GM12892 (cell line): ENCODE measurements at places on chromosomes 12 and 14.

DNA sequence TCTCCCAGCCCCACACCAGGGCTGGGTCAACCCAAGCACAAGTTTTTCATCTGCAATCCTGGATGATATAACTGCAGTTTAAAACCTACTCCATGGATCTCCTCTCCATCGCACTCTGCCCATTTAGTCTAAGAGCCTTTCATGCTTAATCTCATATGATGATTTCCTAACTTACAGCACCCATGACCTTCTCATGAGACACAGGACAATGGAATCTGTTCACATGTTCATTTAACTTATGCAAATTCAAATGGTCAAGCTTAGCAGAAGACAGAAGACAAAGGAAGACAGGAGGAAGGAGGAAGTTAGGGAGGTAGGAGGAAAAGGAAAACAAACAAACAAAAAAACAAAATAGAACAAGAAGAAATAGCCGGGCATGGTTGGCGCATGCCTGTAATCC, 64.6 kb upstream of the PNMA1 start:
- DNase-seq: no peak

DNA sequence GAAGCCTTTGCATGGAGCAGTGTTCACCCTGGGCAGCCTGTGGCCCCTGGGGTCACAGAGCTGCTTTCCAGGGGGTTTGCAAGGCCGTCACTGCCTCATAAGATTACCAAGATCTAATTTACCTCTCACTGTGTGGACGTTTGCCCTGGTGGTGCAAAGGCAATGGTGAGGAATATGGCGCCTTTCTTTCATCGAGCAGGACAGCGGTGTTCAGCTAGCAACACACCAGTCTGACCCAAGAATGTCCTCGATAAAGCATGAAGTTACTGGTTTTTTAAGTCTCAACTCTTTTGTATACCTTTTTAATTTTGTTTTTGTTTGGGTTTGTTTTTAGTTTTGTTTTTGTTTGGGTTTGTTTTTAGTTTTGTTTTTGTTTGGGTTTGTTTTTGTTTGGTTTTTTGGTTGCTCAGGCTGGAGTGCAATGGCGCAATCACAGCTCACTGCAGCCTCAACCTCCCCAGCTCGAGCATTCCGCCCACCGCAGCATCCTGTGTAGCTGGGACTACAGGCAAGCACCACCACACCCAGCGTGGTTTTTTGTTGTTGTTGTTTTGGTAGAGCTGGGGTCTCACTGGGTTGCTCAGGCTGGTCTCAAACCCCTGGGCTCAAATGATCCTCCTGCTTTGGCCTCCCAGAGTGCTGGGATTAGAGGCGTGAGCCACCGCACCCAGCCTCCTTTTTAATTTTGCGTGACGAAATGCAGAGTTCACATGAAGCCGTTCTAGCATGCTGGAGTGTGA, 57.9 kb downstream of the PPP2R5C start:
- no peak for DNase-seq

GRCh38 chr14:67050896-67051295, 138.3 kb upstream of the GARIN2 start:
- DNase-seq: no peak

- DNase-seq: no peak
Observed at GRCh38 chr12:97555547-97556187, 93.1 kb downstream of the RMST start.

- no peak for DNase-seq
Observed at GRCh38 chr12:109310247-109311125, 1.4 kb upstream of the FOXN4 start.

GRCh38 chr14:68376067-68376779, 416.6 kb downstream of the ZFP36L1 start:
- no peak for DNase-seq

DNA sequence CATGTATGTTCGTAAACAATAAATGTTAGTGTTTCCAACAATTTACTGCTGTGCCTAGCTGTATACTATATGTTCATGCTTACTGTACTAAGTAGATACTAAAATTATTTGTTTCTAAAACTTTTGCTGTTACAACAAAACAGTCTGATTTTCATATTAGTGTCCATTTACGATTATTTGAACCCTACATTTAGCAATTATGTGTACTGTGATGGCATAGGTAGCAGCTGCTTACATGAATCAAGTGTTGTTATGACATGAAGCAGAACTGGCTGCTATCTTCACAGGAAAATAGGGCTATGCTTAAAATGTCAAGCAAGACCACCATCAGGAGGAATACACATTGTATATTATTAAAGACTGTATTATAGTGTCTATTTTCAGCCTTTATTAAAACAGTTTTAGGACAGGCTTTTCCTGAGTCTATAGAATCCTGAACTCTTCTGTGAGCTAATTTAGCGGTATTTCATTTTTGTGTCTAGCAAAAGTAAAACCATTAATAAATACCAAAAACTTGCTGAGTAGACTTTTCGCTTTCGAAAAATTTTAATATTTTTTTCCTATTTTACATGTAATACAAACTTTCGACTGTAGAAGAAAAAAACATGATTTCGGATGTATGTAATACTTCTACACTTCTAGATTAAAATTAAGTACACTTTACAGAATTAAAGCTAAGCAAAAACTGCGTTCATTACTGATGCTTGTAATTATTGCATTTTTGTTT, 1.1 kb upstream of the WDR89 start:
- DNase-seq: no peak

- no peak for DNase-seq
Observed at GRCh38 chr12:716506-716905, 35.9 kb upstream of the WNK1 start.

GRCh38 chr12:50188875-50189575, 21.9 kb upstream of the CERS5 start:
- no peak for DNase-seq

GRCh38 chr12:2139651-2140050, 86.9 kb downstream of the CACNA1C start:
- DNase-seq: no peak

GRCh38 chr14:95174184-95174792, 17.0 kb upstream of the DICER1 start:
- DNase-seq: no peak

- DNase-seq: no peak
Observed at GRCh38 chr12:112116232-112117060, 7.9 kb upstream of the NAA25 start.
